Kidney (tissue), 22 donors: ENCODE measurements at places on chromosomes 11 and 22. TPM values are rescaled to one million over a fixed set of nuclear protein-coding genes. Genes with fewer than 3 reads are reported as not detected.
A peak's percentile ranks its signal among the peaks of the same experiment; 100 is the strongest.

DNA sequence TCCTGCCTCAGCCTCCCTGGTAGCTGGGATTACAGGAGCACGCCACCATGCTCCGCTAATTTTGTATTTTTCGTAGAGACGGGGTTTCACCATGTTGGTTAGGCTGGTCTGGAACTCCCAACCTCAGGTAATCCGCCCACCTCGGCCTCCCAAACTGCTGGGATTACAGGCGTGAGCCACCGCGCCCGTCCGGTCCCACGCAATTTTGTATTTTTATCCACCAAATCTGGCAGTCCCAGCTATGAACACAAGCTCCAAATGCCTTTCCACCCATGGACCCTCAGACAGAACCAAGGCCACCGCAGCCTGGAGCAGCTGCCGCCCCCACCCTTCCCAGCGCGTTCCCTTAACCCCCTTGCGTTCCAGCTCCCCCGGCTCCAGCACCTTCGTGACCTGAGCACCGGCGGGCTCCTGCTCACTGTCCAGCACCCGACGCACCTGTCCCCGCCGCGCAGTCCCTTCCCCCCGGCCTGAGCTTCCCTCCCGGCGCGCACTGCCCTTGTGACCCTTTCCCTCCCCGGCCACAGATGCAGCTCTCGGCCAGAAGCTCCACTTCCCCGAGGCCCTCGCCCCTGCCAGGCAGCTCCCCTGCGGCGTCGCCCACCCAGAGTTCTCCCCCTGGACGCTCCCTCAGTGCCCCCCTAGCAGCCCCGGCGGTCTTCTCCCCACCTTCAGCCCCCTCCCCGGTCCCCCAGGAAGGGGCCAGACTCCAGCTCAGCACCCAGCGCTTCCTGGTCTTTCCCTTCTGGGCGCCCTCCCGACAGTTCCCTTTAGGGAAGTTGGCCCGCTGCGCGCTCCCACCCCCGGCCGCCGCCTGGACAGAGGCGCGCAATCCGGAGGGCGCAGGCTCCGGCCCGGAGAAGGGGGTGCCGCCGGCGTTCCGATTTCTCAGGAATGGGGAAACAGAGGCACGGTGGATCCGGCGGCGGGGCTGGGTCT, 5.6 kb upstream of the ZBED4 start:
- DNase-seq = peak; percentile 77
- H3K4me1 ChIP-seq = no peaks in the 10 kb centered on the region

- no peak for DNase-seq
- no peaks in the 10 kb centered on the region for H3K27me3 ChIP-seq
- no peaks in the 10 kb centered on the region for H3K4me1 ChIP-seq
- no peaks in the 10 kb centered on the region for H3K36me3 ChIP-seq
- no peak overlapping the region for H3K27ac ChIP-seq
These were observed 203.4 kb downstream of the KIF18A start for GRCh38 chr11:27904358-27905055.

DNA sequence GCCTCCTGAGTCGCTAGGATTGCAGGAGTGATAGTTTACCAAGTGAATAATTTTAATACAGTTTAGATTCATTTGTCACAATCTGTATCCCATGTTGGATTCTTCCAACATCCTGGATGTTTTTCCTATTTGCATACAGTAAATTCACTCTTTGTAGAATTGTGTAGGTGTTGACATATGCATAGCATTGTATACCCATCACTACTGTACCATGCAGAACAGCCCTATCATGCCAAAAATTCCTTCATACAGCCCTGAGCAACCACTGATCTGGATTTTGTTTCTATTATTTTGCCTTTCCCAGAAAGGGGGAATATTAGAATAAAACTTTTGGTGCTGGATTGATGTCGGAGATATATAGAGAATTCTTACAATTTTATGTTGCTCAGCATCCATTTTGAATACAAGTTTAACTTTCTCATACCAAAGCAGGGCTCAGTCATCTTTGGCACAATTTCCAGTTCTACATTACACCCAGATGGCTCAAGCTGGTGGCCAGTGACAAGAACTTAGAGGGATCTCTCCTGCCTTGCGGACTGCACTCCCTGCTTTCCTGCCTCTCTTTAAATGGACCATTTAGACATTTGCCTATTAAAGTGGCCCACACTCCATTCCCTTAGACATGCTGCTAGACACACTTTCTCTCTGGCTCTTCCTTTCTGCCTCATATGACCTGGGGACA, 45.4 kb upstream of the CFAP300 start:
- H3K27ac ChIP-seq = no peak overlapping the region
- no peak for DNase-seq
- no peaks in the 10 kb centered on the region for H3K36me3 ChIP-seq
- H3K27me3 ChIP-seq = no peaks in the 10 kb centered on the region

- H3K4me3 ChIP-seq = no peak overlapping the region
- H3K36me3 ChIP-seq = no peaks in the 10 kb centered on the region
- peaks cover 7% of the 10 kb centered on the region for H3K4me1 ChIP-seq
- DNase-seq = no peak
These were observed 46.7 kb downstream of the IGF2 start for GRCh38 chr11:2092464-2092910.

The RFPL3 gene
- total RNA-seq = not detected

DNA sequence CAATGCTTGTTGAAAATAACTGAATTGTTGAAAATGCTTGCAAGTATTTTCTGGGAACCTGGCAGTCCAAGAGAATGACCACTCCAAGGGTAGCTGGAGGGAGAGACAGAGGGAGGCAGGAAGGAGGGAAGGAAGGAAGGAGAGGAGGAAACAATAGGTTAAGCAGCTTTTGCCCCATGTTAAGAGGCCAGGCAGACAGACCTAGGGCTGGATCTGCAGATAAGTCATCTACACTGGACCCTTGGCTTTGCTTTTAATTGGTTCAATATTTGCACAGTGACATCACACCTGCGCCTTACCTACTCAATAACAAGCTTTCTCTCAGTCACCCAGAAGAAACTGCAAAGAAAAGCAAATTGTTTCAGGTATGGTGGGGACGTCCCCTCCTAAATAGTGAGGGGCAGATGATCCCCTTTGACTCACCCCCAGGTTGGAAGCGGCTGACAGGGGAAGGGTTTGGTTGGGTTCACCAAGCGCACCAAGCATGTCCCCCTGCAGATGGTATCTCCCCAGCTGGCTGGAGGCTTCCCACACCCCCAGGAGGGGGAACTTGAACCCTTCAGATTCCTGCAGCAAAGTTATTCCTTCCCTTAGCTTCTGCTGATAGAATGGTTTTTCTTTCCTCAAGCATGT, 24.3 kb downstream of the MYH9 start:
- H3K27me3 ChIP-seq = no peaks in the 10 kb centered on the region
- H3K4me3 ChIP-seq = no peak overlapping the region
- no peaks in the 10 kb centered on the region for H3K36me3 ChIP-seq
- peak overlapping the region; percentile 80 for H3K27ac ChIP-seq
- H3K4me1 ChIP-seq = peaks cover 79% of the 10 kb centered on the region

- H3K36me3 ChIP-seq = no peaks in the 10 kb centered on the region
- H3K27me3 ChIP-seq = no peaks in the 10 kb centered on the region
- H3K27ac ChIP-seq = no peak overlapping the region
- no peak for DNase-seq
- no peaks in the 10 kb centered on the region for H3K4me1 ChIP-seq
These were observed 109.7 kb upstream of the NAV2 start for GRCh38 chr11:19602891-19603290.

DNA sequence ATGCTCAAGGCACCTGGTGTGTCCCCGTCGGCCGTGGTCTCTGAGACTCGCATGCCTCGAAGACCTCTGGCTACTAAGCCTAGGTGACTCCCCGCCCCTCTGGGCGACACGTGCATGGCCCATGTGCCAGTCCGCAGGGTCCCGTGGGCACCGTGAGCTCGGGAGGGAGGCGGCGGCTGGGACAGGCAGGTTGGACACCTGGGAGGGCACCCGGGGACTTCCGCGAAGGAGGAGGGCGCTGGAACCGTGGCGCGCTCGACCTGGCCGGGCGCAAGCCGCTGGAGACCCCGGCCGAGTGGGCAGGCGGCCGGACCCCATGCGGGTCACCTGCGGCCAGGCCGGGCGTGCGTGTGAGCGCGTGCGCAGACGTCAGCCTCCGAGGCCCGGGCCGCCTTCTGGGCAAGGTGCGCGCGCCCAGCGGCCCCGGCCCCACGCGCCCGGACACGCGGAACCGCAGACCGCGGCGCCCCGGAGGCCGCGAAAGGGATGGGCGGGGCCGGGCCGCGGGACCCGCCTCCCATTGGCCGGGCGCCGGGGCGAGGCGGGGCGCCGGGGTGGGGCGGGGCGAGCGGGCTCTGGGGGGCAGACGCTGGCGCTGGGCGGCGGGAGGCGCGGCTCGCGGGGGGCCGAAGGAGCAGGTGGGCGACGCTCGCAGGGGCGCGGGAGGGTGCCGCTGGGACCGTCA, 579 bp upstream of the RASD2 start:
- H3K27ac ChIP-seq = no peak overlapping the region
- H3K4me1 ChIP-seq = peaks cover 5% of the 10 kb centered on the region
- no peaks in the 10 kb centered on the region for H3K27me3 ChIP-seq
- peak; percentile 79 for DNase-seq
- peak overlapping the region; percentile 52 for H3K4me3 ChIP-seq

DNA sequence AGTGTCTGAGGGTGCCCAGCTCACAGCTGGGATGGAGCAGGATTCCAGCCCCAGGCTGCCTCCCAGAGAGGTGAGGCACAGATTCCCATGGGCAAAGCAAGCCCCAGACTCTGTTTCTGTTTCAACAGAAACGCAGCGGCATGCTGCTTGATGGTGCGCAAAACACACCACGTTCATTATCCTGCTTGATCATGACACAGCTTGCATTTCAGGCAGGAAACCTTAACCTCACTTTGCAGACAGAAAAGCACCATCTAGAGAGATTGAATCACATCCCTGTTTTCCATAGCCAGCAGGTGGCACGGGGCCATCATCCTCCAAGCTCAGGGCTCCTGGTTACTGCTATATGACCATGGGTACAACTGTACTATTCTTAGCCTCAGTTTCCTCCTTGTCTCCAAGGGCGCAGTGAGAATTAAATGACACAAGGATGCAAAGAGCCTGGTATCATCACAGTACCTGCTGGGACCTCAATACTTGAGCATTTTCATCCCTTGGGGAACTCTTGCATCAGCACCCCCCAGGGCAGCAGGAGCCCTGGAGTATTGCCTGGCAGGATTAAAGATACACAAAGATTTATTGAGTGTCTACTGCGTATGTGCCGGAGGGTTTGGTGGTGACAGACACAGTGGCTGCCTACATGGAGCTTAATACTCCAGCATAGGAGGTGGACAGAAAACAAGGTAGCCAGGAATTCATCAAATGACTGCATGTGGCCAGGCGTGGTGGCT, 110.0 kb downstream of the TP53I11 start:
- no peaks in the 10 kb centered on the region for H3K36me3 ChIP-seq
- no peaks in the 10 kb centered on the region for H3K27me3 ChIP-seq
- H3K27ac ChIP-seq = no peak overlapping the region
- no peak for DNase-seq
